Activated CD4-positive, alpha-beta T cell treated with anti-CD3 and anti-CD28 coated beads for 36 hours (primary cell): ENCODE measurements at places on chromosomes 2 and 18. TPM values are rescaled to one million over a fixed set of nuclear protein-coding genes. Genes with fewer than 3 reads are reported as not detected.

The ADNP2 gene
- total RNA-seq, result 22.8 TPM

The HOXD8 gene
- not detected for total RNA-seq

DNA sequence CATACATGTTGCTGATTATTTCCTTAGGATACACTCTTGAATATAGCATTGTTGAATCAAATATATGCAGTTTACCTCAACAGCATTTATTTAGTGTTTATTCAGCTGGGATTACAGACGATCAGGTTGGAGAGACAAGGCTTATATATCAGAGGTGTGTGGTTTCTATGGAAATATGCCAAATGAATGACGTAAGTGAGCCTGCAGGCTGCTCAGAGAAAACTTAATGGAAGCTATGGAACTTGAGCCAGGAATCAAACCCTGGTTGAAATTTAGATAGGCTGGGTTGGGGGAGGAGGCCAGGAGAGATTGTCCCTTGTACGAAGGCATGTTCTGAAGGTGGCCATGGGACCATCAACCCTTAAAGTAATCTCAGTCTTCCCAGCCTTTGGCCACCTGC is 79.5 kb downstream of the INPP4A start:
- no peak overlapping the region for H3K27ac ChIP-seq
- no peak for DNase-seq
- H3K4me1 ChIP-seq, result peaks cover 7% of the 10 kb centered on the region
- H3K4me3 ChIP-seq, result no peak overlapping the region
- H3K36me3 ChIP-seq, result peaks cover 20% of the 10 kb centered on the region

The SCYGR5 gene
- total RNA-seq, result not detected

- peaks cover 22% of the 10 kb centered on the region for H3K4me1 ChIP-seq
- peaks cover 3% of the 10 kb centered on the region for H3K36me3 ChIP-seq
- no peak overlapping the region for H3K27ac ChIP-seq
- DNase-seq, result no peak
- H3K27me3 ChIP-seq, result no peaks in the 10 kb centered on the region
These were observed 111.7 kb downstream of the BABAM2 start for GRCh38 chr2:28002181-28002580.

DNA sequence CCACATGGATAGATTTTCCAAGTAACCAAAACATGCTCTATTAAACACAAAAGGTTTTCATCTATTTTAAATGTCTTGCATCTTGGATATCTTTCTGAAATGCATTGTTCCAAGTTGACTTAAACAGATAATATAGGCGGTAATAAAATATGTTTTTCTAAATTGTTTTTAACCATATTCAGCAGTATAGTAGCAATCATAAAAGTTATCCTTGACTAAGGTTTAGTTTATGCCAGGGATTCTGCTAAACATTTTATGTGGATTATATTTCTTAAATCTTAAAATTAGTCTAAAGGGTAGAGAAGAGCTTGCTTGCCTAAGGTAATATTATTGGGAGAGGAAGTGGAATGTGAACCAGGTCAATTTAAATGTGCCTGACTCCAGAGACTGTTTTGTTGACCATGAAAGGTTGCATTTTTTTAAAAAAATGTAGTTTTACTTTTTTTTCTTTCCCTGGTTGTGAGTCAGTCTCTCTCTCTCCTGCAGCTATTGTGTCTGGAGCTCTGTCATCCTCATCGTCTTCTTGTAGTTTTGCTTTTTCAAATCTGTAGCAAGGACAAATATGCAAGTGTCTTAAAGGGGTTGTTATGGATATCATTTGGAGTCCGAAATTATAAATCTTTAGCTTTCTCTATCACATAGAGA is 309.1 kb upstream of the COL3A1 start:
- no peak overlapping the region for H3K4me3 ChIP-seq
- H3K27ac ChIP-seq, result no peak overlapping the region

DNA sequence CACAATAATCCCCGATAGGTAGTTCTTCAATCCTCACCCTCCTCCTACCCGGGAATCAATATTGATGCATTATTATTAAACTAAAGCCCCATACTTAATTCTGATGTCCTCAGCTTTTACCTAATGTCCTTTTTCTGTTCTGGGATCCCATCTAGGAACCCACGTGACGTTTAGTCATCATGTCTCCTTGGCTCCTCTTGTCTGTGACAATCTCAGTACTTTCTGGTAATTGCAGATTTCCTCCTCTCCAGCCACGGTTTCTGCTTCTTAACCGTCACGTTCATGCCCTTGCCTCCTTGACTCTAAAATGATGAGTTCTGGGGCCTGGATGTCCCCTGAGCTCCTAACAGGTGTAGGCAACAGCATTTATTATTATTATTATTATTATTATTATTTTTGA is 2.9 kb upstream of the DGKD start:
- no peak for DNase-seq
- no peaks in the 10 kb centered on the region for H3K27me3 ChIP-seq
- H3K27ac ChIP-seq, result no peak overlapping the region
- peaks cover 42% of the 10 kb centered on the region for H3K4me1 ChIP-seq
- no peak overlapping the region for H3K4me3 ChIP-seq

- no peaks in the 10 kb centered on the region for H3K27me3 ChIP-seq
- H3K4me3 ChIP-seq, result no peak overlapping the region
- H3K36me3 ChIP-seq, result no peaks in the 10 kb centered on the region
- H3K4me1 ChIP-seq, result no peaks in the 10 kb centered on the region
- no peak overlapping the region for H3K27ac ChIP-seq
These were observed 304.1 kb upstream of the FAM98A start for GRCh38 chr2:33903215-33903614.

The CDKL4 gene
- 0.16 TPM for total RNA-seq

GRCh38 chr2:102141011-102141943 is 1.3 kb upstream of the IL1R1 start:
- peak overlapping the region; percentile 69 for H3K4me3 ChIP-seq
- peaks cover 24% of the 10 kb centered on the region for H3K27me3 ChIP-seq
- DNase-seq, result peak; percentile 6
- peak overlapping the region; percentile 58 for H3K27ac ChIP-seq
- peaks cover 72% of the 10 kb centered on the region for H3K36me3 ChIP-seq
- H3K4me1 ChIP-seq, result peaks cover 59% of the 10 kb centered on the region

DNA sequence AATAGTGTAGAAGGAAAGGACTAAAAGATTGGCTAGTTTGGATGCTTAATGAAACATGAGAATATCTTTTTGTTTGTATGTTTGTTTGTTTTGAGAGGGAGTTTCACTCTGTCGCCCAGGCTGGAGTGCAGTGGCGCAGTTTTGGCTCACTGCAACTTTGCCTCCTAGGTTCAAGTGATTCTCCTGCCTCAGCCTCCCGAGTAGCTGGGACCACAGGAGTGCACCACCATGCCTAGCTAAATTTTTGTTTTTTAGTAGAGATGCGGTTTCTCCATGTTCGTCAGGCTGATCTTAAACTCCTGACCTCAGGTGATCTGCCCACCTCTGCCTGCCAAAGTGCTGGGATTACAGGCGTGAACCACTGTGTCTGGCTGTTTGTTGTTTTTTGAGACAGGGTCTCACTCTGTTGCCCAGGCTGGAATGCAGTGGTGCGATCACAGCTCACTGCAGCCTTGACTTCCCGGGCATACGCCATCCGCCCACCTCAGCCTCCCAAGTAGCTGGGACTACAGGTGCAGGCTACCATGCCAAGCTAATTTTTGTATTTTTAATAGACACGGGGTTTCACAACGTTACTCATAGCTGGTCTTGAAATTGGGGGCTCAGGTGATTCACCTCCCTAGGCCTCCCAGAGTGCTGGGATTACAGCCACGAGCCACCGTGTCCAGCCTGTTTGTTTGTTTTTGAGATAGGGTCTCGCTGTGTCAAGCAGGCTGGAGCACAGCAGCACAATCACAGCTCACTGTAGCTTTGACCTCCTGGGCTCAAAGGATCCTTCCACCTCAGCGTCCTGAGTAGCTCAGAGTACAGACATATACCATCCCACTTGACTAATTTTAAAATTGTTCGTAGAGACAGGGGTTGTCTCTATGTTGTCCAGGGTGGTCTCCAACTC is 209.2 kb downstream of the MYCN start:
- H3K27ac ChIP-seq, result no peak overlapping the region
- H3K27me3 ChIP-seq, result no peaks in the 10 kb centered on the region
- H3K36me3 ChIP-seq, result no peaks in the 10 kb centered on the region
- H3K4me1 ChIP-seq, result no peaks in the 10 kb centered on the region

DNA sequence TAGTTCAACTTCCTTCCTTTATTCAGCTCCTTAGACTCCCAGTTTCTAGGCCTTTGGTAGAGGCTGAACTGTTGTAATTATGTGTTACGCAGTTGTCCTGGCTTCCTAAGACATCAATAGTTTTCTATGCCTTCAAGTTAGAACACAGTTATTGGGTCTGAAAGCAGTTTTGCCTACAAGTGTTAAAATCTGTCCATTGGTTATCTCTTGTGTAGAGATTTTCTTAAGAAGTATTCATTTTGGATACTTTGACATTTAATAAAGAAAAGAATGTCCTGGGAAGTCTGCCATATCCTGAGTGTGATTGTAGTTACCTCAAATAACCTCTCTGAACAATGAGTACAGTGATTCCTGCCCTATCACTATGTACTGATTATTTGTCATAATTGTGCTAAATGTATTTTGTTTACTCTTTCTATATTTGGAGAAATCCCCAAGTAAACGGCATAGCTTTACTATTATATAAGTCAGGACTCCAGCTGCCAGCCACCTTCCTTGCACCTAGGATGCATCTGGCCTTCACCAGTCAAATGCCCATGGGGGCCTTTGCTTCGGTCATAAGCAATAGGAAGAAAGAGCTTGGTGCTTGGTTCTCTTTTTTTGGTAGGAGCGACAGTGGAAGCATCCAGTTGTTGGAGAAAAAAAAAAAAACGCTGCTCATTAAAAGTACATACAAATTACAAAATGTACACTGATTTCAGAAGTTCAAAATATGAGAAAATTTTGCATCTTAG is 449.5 kb upstream of the PKDCC start:
- no peaks in the 10 kb centered on the region for H3K27me3 ChIP-seq
- no peak overlapping the region for H3K4me3 ChIP-seq
- H3K27ac ChIP-seq, result no peak overlapping the region
- no peak for DNase-seq
- H3K4me1 ChIP-seq, result no peaks in the 10 kb centered on the region

DNA sequence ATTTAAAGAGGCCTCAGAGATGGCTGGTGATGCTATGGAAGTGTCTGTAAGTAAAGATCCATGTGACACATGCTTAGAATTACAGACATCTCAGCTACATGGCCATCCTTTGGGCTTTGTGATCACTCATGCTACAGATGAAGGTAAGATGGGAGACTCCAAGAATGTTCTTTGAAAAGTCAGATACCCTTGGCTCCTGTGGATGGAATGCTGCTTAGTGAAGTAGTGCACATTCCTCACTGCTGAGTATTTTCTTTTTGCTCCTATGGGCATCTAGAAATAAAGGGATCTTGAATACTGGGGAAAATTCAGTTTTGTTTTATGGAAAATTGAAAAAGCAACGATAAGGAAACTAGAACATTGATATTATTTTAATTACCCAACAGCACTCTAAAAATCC is 55.2 kb upstream of the REV1 start:
- H3K27ac ChIP-seq, result no peak overlapping the region
- no peaks in the 10 kb centered on the region for H3K36me3 ChIP-seq
- no peak overlapping the region for H3K4me3 ChIP-seq

DNA sequence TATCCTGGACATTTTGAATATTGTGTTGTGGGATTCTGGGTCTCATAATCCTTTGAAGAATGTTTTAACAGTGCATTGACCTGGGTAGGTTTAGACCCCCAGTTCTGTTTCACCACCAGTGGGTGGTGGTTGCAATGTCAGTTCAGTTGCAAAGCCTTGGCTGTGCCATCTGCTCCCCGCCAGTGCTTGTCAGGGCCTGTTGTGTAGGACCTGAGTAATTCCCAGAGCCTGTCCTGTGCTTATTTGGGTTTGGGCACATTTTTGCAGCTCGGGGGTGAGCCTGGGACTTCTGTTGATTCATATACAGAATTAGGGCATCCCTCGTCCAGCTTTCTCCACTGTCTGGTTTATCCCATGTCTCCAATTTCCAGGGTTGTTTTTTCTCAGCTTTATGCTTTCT is 24.8 kb downstream of the ATP9B start:
- H3K4me1 ChIP-seq, result peaks cover 41% of the 10 kb centered on the region
- peaks cover 25% of the 10 kb centered on the region for H3K36me3 ChIP-seq
- no peak for DNase-seq
- H3K4me3 ChIP-seq, result no peak overlapping the region

- H3K36me3 ChIP-seq, result peaks cover 49% of the 10 kb centered on the region
- peak overlapping the region; percentile 21 for H3K27ac ChIP-seq
- no peaks in the 10 kb centered on the region for H3K27me3 ChIP-seq
- H3K4me3 ChIP-seq, result no peak overlapping the region
These were observed 10.0 kb downstream of the ZC3H8 start for GRCh38 chr2:112244854-112245253.

The LAMA3 gene
- 0.07 TPM for total RNA-seq

DNA sequence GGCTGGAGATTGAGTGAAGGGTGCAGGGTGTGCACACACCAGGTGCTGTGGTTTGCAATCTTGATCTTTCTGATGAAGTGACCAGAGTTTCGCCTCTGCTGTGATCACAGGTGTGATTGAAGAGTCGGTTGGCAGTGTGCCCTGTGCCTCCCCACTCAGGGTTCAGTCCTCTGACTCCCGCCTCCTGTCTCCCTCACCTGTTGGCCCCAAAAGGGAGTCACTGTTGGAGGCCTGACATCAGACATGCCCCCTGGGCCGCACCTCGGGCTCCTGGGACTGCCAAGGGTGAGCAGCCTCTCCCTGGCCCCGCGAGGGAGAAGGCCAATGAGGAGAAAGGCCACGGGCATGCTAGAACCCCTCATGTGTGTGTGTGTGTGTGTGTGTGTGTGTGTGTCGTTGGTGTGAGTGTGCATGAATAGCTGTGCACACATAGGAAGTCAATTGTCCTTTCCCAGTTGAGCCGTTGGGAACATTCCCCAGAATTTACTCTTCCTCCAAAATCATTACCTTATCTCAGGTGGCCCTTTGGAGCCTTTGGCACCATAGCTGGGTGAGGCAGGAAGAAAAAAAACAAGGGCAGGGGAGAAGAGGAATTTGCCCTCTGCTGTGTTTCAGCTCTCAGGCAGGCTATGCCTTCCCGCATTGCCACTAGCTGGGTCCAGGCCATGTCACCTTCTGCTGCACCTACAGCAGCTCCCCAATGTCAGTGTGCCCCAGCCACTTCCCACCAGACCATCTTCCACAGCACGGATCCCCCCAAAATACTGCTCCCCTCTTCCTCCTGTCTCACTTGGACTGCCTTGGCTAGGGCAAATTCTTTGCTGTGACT is 78.1 kb upstream of the LAPTM4A start:
- H3K4me1 ChIP-seq, result no peaks in the 10 kb centered on the region
- H3K36me3 ChIP-seq, result no peaks in the 10 kb centered on the region
- H3K27ac ChIP-seq, result no peak overlapping the region
- peaks cover 11% of the 10 kb centered on the region for H3K27me3 ChIP-seq
- no peak for DNase-seq

DNA sequence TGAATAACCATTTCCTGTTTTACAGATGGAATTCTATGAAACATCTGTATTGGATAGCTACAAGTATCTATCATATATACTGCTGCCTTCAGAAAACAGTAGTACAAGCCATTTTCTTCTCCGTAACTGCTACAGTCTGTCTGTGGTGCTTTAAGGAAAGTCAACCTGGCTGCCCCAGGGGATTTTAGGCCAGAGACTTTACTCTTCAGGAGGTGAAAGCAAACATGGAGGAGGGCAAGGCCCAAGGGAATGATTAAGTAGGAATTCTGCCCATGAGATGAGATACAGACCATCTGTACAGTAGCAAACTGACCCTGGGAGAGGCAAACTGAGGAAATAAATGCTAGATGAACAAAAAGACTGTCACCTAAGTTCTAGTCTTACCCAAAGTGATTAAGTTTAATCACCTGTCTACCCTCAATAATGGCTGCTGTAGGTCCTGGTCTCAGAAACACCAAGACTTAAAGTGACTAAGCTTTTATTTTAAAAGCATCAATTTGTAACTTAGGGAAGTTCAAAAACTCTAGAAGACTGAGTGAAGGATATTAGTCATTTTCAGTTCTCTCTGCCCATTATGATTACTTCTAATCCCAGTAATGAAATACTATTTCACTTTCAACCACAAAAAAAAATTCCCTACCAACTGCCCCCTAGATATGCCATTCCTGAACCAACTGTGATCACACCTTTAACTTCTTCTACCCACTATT is 14.8 kb downstream of the MBD2 start:
- H3K4me1 ChIP-seq, result peaks cover 58% of the 10 kb centered on the region
- no peaks in the 10 kb centered on the region for H3K27me3 ChIP-seq
- peak overlapping the region; percentile 88 for H3K27ac ChIP-seq

The STK36 gene
- 13.1 TPM for total RNA-seq
